ENCODE measurements at places on chromosomes 2 and 18.

- DNase-seq, result no peak
Observed at GRCh38 chr2:197613509-197613987, 61.8 kb downstream of the RFTN2 start.

DNA sequence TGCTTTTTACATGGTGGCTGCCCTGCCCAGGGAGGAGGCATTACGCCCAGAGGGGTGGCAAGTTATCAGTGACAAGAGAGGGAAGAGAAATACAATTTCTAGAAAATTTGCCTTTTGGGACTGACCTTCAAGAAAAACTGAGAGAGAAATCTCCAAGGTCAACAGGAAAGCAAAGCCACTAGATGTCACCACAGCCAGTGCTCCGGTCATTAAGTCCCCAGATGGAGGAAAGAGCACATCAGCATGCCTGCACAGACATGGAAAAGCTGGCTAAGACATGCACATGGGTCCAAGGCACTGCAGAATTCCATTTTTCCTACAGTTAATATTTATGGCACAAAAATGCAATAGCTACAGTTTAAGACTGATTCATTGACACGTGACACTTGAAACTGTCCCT lies 21.0 kb downstream of the FHL2 start:
- no peak for DNase-seq

- DNase-seq, result no peak
Observed at GRCh38 chr2:171436307-171436706, 2.3 kb downstream of the DCAF17 start.

GRCh38 chr2:45132551-45132950 lies 123.3 kb upstream of the SIX2 start:
- DNase-seq, result no peak

- no peak for DNase-seq
Observed at GRCh38 chr2:136233298-136233697, 115.3 kb upstream of the CXCR4 start.

DNA sequence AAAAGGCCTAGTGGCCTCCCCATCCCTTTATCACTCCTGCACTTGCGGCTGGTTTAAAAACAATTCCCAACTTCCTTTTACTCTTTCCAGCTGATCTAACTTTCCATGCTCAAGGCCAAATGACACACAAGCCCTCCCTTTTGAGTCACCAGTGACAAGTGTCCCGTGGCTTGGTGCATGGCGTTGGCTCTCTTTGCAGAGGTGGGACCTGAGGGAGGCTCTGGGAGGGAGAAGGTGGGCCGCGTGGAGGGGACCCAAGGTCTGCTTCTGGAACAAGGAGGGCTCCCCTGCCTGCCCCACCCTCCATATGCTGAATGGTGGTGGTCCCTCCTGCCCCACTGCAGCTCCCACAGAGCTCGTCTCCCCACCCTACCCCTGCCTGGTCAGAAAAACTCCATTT lies 30.8 kb upstream of the HPCAL1 start:
- DNase-seq, result peak; percentile 19

DNA sequence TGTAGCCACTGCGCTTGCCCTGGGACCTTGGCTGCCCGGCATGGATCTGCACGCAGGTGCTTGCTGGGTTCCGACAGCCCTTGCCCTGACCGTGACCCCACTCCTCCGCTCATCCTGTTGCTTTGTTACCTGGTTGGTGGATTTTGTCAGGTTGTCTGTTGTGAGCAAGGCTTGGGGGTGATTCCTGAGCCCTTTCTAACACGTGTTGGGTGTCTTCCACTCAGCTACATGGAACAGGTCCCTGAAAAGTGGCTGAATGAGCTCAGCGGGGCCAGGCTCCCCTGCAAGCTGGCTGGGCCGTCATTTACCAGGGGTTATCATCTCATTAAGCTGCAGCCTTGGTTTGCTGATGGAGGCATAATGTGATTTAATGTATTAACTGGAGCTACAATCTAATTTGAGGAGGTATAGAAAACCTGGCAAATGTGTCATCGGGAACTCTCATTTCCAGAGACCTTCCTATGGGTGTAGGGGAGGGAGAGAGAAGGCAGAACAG lies 24.6 kb downstream of the RAMP1 start:
- DNase-seq, result no peak

- DNase-seq, result no peak
Observed at GRCh38 chr18:66819235-66819634, 215.3 kb upstream of the CDH19 start.

- no peak for DNase-seq
Observed at GRCh38 chr2:213166109-213166508, 14.7 kb upstream of the IKZF2 start.

GRCh38 chr18:72376256-72376655 lies 167.9 kb downstream of the CBLN2 start:
- no peak for DNase-seq

- no peak for DNase-seq
Observed at GRCh38 chr2:20532634-20533437, 86.0 kb downstream of the RHOB start.

DNA sequence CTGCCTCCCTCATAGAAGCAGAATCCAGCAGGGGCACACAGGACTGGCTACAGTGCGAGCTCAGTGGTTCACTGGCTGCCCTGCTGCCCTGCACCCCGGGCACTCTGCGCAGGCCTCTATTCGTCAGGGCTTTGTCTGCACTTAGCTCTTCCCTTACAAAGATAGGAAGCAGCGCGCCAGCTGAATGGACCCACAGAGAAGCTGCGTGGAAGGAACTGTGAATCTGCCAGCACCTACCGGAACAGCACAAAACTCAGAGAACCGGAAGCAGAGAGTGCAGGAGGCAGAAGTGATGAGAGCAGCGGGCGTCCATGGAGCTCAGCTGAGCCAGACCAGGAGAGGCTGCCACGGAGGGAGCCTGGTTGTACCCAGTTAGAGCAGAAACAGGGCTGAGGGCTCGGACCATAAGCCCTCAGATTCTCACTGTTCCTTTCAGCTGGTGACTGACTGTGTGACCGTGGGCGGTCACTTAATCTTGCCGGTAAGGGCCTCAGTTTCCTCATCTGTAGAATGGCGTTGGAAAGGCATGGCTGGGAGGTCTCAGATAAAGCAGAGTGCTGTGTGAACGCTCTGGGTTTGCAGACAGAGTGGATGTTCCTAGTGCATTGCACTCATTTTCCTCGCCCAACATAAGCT lies 23.1 kb upstream of the SLC66A3 start:
- no peak for DNase-seq

- DNase-seq, result no peak
Observed at GRCh38 chr18:62732617-62733016, 17.3 kb downstream of the PHLPP1 start.

- DNase-seq, result no peak
Observed at GRCh38 chr2:109322111-109322510, 193.1 kb downstream of the SH3RF3 start.

DNA sequence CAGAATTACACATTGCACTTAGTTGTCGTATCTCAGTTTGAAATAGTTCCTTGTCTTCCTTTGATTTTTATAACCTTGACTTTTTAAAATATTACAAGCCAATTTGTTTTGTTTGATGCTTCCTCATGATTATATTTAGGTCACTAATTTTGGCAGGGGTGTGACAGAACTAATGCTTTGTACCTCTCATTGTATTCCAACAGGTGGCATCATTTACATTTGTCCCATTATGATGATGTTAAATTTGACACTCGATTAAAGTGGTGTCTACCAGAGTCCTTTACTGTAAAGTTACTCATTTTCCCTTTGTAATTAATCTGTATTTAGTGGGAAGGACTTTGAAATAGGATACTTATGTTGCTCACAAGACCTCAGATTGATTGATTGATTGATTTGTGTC lies 21.5 kb upstream of the MFSD2B start:
- DNase-seq, result no peak

- no peak for DNase-seq
Observed at GRCh38 chr2:127124426-127124825, 17.5 kb upstream of the BIN1 start.

DNA sequence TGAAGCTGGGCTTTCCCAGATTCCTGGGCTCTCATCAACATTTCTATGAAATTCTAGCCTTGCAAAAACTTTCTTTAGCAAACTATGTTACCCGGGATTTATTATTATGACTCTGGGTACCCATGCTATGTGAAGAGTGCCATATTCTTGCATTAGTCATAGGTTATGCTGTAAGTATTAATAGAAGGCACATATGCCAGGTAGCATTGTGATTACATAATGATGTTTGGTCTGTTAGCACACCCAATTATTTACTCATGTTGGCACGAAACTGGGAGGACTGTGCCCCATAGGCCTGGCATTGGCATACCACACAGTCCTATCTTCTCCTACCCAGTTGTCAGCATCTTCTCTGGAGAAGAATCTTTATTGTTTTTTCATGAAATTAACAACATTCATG lies 171.0 kb downstream of the SLC4A3 start:
- DNase-seq, result no peak

DNA sequence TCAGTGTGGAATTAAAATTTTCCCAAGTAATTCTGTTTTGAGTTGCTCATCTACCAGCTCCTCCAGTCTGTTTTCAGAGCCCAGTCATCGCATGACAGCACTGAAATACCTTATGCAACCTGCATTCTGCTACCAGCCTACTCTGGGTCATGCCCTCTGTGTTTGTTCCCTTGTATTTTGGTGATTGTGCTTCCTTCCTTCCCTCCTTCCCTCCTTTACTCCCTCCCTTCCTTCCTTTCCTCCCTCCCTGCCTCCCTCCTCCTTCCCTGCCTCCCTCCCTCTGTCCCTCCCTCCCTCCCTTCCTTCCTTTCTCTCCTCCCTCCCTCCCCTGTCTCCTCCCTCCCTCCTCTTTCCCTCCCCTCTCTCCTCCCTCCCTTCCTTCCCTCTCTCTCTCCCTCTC lies 289.6 kb downstream of the CDH2 start:
- no peak for DNase-seq

- DNase-seq, result no peak
Observed at GRCh38 chr2:101349893-101350662, 37.2 kb downstream of the CREG2 start.

DNA sequence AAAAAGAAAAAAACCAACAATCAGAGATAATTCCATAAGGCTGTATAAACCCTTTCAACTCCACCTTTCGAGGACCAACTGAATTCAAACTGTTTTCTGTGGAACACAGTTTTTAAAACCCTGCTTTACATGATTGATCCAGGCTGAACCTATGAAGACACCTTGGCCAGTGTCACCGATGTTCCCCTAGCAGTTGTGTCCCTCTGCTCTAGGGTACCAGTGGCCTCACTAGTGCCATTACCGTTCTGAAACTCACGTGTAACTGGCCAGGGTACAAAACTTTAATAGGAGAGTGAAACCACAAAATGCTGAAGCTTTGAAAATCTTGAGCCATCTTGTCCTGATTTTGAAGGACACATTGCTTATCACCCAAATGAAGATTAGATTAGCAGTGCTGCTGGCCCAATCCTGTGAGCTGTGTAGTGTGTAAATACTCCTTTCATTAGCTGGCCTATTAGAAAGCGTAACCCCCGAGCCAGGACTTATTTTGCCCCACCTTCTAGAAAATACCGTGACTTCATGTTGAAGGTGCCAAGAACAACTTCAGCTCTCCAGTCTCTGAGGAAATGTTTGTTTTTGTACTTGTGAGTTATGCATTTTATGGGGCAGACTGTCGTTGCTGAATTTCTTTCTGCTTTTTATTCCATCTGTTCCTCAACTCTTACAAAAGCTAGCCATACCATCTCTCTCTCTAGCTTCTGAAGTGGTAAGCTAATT lies 147.8 kb upstream of the MAP3K20 start:
- DNase-seq, result no peak

GRCh38 chr2:207516206-207516605 lies 13.6 kb upstream of the CREB1 start:
- DNase-seq, result no peak

DNA sequence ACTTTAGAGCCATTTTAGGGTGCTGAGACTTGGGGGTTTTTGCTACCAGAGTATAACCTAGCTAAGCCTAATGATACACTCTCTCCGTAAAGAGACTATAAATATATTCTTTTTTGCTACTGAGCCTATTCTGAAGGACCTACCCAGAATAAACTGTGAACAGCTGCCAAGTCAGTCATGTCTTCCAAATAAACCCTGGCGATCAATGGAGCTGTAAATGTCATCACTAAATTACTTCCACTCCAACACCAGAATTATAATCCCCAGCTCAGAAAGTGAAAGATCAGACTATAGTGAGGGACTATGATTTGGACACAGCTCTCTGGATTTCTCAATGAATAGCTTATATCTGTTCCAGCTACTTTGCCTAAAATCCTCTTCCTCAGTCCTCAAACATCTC lies 178.9 kb downstream of the METTL4 start:
- DNase-seq, result no peak

DNA sequence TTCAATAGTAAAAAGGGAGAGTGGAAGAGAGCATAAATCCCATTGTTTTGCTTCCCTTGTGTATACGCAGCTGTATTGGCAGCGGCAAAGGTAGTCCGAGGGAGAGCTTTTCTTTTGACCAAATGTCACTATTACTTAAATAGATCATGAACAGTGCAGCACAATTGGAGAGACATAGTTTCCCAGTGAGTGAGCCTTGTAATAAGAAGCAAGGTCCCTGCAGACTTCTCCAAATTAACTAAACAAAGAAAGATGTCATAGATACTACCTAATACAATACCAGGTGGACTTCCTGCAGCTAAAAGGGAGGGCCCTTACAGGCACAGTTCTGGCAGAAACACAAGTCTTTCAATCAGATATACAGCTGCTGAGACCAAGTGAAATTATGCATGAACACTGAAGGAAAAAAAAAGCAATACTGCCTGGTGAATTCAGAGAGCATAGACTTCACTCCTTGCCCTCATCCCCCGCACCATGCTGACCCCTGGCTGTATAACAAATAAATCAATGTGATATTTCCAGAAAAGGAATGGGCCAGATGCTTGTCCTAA lies 404.7 kb upstream of the CDH2 start:
- DNase-seq, result no peak

- no peak for DNase-seq
Observed at GRCh38 chr2:33038799-33039198, 92.0 kb downstream of the LTBP1 start.

- DNase-seq, result no peak
Observed at GRCh38 chr2:47437287-47437686, 34.3 kb downstream of the MSH2 start.

DNA sequence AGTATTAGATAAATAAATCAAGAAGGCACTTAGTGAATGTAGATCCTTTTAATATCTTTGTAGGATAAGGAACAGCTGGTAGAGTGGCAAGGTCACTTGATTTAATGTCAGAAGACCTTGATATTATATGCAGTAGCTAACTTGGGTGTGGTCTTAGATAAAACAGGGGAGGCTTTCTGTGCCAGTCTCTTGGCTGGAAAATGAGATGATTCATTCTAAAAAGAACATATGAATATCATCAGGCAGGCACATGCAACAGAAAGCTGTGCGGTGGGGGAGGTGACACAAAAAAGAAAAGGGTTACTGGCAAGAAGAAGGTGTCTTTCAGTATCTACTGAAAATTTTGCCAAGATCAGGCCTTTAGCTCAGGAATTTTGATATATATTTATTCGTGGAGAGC lies 931.7 kb upstream of the CELF4 start:
- DNase-seq, result no peak

DNA sequence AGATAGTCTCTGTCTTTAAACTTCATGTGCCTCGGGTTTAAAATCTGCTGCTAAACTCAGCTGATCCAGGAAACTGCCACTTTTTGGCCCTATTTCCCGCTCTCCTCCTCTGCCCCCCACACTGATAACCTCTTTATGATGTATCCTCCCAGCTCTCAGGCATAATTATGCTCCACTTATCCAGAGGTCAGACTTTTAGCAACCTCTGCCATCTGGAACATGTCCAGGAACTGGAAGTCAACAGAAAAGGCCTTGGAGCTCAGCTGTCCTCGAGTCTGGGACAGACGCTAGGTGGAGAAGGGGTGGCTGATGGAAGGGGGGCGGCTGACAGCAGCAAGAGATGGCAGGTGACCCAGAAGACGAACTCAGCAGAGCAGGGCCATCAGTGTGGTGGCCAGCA lies 41.2 kb downstream of the ASAP2 start:
- no peak for DNase-seq
